ENCODE measurements at places on chromosomes 16 and 17. TPM values are rescaled to one million over a fixed set of nuclear protein-coding genes. Genes with fewer than 3 reads are reported as not detected.

Gene CYB561
- 8.6 TPM for total RNA-seq

Gene CCDC40
- total RNA-seq, result 2.2 TPM

DNA sequence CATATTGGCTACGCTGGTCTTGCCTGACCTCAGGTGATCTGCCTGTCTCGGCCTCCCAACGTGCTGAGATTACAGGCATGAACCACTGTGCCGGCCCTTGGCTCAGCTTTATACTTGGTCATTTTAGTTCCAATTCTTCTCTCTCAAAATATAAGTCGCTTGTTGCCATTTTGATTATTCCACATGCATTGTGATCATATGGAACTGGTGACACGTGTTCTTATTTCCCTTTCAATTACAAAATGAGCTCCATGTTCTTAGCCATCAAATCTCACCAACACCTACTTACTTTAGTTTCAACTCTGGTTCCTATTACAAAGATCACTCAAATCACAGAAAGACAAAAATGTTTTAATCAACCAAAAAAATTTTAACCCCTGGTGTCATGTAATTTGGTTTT lies 1711.7 kb downstream of the TP53TG3F start:
- no peak for DNase-seq

- DNase-seq, result no peak
Observed at GRCh38 chr16:73526011-73526804, 478.3 kb upstream of the ZFHX3 start.

Data from SJSA1 (cell line).